ENCODE measurements at places on chromosomes 13 and 19.

DNA sequence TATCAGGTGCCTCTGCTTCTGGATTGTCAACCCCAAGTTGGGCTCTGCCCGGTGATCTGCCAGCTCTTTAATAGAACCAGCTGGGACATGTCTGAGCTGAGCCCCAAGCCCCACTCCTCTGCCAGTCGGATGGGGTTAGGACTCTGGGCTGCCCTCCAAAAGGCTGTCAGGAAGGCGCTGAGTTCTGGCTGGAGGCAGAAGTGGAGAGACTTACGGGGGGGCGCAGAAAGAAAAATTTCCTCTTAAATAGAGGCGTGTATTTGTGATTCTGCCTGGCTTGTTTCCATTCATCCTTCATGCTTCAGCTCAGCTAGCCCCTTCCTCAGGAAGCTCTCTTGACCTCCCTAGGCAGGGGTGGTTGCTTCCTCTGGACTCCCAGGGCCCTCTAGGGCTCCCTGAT is 985 bp upstream of the KCNK6 start:
- no peak for DNase-seq

GRCh38 chr13:73058432-73058735 is 421 bp upstream of the KLF5 start:
- DNase-seq, result no peak

DNA sequence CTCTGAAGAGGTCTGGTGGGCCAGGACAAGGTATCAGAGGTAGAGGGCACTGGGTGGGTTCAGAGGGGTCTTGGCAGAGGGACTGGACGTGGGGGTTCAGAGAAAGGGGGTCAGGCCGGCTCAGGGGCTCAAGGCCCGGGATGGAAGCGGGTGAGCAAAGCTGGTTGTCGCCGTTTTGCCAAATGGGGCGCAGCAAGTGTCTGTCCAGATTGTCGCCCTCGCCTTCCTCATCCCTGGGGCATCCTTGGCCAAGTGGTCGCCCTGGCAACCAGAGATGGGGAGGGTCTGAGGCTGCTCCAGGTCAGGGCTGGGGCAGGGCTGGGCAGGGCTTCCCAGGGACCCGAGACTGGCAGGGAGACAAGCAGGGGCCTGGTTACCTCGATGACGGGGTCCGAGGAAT is 6.8 kb downstream of the DOHH start:
- no peak for DNase-seq

DNA sequence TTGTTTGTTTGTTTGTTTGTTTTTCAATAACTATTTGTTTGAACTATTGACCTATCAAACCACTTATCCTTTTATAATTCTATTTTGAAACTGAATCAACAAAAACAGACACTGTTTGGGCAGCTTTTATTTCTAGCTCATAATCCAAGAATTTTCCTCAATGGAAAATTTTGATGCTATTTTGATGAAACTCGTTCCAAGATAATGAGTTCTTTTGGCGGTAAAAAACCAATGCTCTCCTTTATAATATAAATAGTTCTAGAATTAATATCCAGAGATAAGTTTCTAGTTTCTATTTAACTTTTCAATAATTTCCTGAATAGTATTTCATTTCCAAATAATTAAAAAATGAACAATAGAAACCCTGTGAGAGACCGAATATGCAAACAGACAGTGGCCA is 146.5 kb upstream of the EDNRB start:
- no peak for DNase-seq

DNA sequence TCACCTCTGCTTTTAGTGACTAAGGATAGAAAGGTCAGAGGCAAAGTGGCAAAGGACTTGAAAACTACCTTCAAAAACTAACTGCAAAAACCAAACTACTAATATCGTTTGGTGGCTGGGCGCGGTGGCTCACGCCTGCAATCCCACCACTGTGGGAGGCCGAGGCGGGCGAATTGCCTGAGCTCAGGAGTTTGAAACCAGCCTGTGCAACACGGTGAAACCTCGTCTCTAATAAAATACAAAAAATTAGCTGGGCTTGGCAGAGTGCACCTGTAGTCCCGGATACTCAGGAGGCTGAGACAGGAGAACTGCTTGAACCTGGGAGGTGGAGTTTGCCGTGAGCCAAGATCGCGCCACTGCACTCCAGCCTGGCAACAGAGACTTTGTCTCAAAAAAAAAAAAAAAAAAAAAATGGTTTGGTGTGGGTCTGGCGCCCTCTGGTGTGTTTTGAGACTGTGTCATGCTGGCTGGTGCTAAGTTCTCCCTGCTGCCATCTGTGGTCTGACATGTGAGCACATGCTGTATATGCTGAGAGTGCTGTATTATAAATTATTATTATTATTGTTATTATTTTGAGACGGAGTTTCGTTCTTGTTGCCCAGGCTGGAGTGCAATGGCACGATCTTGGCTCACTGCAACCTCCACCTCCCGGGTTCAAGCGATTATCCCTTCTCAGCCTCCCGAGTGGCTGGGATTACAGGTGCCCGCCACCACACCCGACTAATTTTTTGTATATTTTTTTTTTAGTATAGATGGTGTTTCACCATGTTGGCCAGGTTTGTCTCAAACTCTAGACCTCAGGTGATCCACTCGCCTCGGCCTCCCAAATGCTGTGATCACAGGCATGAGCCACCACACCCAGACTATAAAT is 36.0 kb upstream of the RNF17 start:
- DNase-seq, result peak; percentile 43

GRCh38 chr19:57656346-57656745 is 12.4 kb upstream of the ZSCAN4 start:
- no peak for DNase-seq

All from activated CD8-positive, alpha-beta memory T cell treated with anti-CD3 and anti-CD28 coated beads for 1 hour (primary cell).